Activated CD4-positive, alpha-beta T cell treated with anti-CD3 and anti-CD28 coated beads, Interleukin-2, Interleukin-6, amounts not matched to agents 100 ng/mL and 50 ng/mL, durations not matched to agents 16 hours and 8 hours (primary cell): ENCODE measurements at places on chromosomes 6 and 20.

DNA sequence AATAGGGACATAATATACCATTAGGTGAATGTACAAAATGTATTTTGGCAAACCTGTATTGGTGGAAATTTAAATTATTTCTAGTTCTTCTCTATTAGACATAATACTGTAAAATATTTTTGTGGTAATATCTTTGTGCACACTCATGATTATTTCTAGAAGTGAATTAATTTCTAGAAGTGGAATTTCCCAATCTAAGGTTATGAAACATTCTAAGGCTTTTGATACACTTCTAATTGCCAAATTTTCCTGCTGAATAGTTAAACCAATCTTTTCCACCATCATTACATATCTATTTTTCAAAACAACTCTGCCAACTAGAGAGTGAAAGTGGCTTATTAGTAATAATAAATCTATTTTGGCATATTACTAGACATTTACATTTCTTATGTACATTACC lies 1.8 kb upstream of the CCND3 start:
- no peak for DNase-seq

DNA sequence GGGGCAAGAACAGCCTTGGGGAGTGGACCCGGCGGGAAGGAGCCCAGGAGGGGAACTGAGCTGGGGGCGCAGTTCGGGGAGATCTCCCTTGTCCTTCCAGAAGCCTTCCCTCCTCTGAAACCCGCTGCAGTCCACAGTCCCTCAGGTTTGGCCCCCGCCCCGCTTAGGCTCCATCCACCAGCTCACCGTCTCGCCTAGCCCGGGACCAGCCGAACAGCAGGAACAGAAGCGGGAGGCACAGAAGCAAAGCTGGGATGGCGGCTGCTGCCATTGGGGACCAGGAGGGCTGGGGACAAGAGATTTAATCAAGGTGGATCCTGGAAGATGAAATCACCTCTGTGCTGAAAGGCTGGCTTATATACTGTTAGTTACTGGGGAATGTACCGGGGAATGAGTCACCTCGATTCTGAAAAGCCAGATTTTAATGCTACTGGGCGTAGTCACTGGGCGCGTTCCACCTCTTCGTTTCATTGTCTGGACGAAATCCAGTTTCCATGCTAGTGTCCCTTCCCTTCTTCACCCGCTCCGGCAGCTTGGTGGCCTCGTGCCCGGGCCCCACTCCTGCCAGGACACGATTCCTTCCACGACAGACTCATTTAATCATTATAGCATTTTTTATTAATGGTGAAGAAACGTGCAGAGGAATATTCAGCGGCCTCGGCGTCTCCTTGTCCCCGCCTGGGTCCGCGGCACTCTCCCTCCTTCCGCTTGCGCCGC lies at the start of gene RAET1L:
Gene RAET1L, minus strand, starts transcription at position 332 of the 717 bp plus-strand sequence. Its CDS starts 61 bp downstream, at position 271.
- DNase-seq: peak; percentile 36

DNA sequence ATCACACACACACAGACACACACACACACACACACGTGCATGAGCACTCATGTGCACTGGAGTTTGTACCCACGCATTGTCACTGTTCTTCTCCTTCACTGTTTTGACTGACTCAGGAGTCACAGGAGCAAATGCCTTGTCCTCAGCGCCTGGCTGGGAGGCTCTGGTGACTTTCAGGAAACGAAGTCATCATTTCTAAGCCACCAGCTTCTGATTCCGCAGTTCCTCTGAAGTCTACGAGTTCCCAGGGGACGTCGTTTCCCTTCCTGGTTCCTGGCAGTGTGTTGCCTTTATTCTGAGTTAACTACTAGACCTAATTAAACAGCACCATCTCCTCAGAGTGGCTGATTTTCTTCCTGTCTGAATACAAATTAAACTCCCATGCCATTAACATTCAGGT lies 82.2 kb upstream of the PMEPA1 start:
- no peak for DNase-seq

DNA sequence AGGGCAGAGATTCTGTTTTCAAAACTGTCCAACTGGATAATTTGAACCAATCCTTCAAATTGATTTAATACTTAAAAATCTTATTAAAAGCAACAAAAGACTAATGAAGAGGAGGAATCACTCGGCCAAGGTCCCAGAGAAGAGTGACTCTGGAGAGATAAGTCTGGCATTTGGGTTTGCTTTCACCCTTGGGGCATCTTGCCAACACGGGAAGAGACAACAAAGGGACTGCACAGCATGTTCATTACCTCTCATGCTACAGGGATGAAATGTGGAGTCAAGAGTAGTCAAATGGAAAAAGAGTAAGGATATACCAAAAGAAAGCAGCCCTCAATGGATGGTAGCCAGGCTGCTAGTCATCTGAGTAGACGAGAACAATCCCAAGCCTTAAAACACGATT lies 68.2 kb downstream of the KHDRBS2 start:
- DNase-seq: no peak

DNA sequence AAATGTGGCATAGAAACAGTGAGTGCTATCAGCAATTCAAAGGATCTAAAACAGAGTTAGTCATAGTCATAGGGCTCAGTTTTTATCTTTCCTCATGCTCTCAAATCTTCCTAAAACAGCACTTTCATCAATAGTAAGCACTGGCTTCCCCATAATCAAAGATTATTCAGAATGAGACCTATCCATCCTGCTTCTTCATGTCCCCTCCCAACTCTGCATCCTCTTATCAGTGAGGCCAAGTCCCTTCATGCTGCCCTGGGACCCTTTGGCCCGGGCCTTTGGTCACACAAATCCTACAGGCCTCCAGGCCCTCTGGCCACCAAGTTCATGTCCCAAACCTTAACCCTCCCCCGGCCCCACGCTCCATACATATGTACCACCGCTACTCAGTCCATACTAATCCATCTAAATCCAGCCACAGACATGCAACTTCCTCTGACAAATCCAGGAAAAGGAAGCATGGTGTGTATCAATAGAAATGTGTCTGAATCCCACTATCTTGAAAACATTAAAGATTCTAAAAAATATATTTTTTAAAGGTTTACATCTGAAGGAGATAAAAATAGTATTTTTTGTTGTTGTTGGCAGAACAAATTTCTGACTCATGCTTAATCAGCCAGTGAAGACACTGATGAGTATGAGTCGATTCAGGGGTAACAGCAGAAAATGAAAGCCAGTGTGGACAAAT lies 143.5 kb downstream of the PDE7B start:
- no peak for DNase-seq

DNA sequence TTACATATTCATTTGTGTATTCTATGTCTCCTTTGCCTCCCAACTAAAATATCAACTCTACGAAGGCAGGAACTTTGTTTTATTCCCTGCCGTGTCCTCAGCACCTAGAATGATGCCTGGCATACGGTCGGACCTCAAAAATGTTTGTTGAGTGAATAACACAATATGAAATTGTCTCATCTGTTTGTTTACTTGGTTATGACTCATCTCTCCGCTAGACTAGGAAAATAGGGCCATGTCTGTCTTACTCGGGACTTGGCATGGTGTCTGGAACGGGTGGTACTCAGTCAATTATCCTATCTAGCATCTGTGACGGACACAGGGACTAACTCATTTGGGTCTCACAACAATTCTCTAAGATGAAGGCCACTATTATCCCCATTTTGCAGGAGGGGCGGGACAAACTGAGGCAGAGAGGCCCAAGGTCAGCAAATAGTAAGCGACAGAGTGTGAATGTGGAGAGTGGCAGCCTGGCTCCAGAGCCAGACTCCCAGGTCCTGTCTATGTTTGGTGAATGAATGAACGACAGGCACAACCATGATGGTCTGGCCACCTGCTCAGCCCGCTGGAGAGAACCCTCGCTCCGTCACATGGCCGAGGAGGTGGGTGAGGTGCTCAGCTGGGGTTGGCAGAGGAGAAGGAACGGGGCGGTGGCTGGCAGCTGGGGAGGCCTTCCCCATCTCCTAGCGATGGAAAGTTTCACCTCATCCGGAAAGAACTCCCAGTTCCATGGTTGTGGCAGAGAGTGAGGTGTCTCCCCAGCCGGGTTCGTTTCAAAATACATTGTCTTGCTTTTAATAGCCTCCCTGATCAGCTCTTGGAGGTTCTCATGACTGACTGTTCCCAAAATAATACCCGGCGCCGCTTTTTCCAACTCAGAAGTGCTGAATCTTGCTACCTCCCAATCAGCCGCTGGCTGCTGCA lies 27.6 kb upstream of the NFATC2 start:
- DNase-seq: no peak

GRCh38 chr20:23967616-23967979 lies 21.0 kb downstream of the GGTLC1 start:
- DNase-seq: no peak

GRCh38 chr6:74785236-74785635 lies 420.6 kb downstream of the COL12A1 start:
- no peak for DNase-seq

GRCh38 chr20:48875914-48876240 lies 45.6 kb upstream of the ARFGEF2 start:
- no peak for DNase-seq

- DNase-seq: no peak
These were observed 113.7 kb downstream of the RNASET2 start for GRCh38 chr6:166842607-166843006.

GRCh38 chr20:49534255-49534712 lies 33.7 kb downstream of the PTGIS start:
- peak; percentile 80 for DNase-seq

DNA sequence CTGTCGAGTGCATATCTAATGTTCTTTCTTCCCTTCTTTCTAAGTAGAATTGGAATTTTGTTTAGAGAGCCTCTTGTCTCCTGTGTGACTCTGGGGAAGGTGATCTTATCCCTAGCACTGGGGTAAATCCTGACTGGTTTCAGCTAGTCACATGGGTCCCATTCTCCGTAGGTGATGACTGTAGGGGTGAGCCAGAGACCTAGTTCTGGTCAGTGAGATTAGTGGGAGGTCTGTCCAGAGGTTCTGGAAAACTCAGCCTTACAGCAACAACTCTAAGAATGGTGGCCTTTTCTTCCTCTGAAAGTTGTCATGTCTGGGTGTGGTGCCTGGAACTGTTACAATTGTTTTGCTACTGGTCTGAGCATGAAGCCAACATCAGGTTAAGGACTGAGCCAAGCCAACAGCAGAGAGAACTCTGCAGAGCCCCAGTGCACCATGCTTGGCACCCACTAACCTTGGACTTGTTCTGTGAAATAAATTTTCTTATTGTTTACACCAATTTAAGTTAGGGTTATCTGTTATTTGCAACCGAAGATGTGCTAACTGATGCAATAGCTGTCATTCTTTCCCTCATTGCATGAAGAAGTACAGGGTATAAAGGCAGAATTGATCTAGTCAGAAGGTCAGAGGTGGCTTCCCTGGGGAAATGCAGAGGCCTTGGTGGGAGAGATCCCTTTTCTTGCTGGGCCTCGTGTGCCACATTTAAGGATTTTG lies 56.8 kb upstream of the TULP4 start:
- DNase-seq: no peak

GRCh38 chr6:26379292-26379691 lies 3.6 kb upstream of the BTN2A2 start:
- no peak for DNase-seq

DNA sequence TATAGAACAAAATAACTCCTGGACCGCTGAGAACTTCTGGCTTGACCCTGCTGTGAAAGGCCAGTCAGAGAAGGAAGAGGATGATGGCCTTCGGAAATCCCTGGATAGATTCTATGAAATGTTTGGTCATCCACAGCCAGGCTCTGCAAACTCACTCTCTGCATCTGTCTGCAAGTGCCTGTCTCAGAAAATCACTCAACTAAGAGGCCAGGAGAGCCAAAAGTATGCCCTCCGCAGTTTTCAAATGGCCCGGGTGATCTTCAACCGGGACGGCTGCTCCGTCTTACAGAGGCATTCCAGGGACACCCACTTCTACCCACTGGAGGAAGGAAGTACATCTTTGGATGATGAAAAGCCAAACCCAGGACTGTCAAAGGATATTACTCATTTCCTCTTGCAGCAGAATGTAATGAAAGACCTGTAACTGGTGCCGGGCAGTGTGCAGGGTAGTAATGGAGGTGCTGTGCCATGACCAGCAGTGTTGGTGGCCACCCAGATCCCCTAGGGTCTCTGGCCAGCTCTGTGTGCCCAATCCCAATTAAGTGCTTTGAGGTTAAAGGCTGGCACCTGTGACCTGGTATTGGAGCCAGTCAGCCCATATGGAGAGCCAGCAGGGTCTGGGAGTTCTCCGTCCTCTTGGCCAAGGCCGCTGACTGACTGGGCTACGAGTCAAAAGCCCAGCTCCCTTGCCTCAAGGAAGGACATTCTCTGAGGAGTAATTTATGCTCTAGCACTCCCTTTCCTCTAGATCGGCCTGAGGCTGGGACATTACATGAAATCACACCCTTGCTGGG lies 87.1 kb downstream of the TRMT6 start:
- DNase-seq: peak; percentile 59

DNA sequence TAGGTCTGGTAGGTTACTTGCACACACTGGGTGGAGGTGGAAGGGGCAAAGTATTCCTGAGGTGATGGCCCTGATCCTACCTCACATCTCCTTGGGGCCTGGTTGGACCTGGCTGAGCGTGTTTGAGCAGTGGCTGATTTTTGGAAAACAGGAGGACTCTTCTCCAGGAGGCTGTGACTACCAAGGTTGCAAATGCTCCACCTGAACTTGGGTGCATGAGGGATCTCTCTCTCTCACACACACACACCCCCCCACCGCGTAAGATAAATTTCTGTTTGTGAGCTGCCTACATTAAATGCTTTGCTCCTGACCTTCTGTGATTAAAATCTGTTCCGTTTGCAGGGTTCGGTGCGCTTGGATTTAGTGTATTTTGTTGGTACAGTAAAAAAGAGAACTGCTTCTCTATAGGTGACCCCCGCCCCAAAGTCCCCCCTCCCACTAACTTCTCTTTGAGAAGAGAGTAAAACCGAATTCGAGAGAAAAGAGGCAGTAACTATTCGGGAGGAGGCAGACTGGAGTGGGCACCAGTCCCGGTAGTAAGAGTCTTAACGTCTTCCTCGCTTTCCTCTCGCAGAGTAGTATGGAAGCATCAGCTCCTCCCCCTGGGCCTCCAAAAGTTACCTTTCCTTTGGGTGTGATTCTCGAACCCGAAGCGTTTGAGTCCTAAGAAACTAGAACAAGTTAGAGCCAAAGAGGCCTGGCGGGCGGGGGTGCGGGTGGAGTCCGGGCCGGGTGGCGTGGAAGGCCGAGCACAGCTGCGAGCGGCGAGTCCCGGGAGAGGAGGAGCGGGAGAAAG lies 585 bp upstream of the DSE start:
- no peak for DNase-seq

DNA sequence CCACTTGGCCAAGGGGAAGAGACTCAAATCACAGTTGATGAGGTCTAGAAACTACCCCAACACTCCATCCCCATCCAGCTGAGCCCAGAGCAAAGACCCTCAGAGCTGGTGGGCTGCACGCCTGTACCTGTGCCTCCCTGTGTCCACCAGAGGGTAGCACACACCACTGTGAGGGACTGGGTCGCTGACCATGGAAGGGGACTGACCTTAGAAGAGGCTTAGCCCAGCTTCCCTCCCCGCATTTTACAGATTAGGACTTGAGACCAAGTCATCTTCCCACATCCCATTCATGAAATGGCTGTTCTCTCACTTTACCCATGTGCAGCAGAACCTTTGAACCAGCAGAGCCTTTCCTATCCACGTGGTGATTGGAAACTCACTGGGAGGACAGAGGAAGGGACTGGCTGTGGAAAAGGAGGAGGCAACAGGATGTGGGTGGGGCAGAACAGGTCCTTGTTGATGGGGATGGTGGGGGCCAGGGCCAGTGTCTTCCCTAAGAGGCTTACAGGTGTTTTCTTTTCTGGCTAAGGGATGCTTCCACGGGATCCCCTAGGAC lies 44.3 kb downstream of the CPXM1 start:
- DNase-seq: peak; percentile 15

- DNase-seq: no peak
These were observed 646.1 kb upstream of the DEFB115 start for GRCh38 chr20:30611239-30611984.

GRCh38 chr6:7932625-7933024 lies 22.0 kb upstream of the TXNDC5 start:
- DNase-seq: no peak

GRCh38 chr20:35279533-35280174 lies 1.7 kb upstream of the MMP24OS start:
- no peak for DNase-seq
